ENCODE measurements at places on chromosomes 4 and X.

GRCh38 chrX:106484233-106484632, 127.5 kb upstream of the RADX start:
- DNase-seq, result no peak

GRCh38 chr4:23877758-23878229, 12.1 kb downstream of the PPARGC1A start:
- DNase-seq, result no peak

DNA sequence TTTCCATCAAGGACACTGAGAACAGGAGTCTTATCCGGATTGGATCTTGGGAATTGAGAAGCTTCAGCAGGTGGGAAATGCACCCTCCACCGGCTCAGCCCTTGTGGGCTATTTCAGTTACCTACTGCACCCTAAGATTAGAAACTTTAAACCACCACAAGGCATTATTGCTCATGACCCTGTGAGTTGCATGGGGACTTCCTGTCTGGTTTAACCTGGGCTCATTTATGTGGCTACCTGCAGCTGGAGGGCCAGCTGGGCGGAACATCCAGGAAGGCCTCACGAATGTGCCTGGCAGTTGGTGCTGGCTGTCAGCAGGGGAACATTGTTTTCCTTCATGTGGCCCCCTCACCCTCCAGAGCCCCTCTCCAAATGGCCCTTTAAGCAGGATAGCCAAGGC, 164.1 kb downstream of the DEFB131A start:
- no peak for DNase-seq

DNA sequence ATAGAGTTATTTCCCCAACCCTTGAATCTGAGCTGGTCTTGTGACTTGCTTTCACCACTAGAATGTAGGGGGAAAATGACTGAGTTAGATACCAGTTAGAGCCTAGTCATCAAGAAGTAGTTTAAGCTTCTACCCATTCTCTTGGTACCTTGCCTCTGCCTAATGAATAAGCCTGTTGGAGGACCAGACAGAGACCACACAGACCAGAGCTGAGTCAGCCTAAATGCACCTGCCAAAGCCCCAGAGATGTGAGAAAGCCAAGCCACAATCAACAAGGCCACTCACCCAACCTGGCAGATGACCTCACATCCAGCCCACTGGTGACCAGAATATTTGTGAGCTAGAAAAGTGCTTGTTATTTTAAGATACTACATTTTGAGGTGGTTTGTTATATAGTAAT, 85.2 kb upstream of the DCLK2 start:
- no peak for DNase-seq

- DNase-seq, result no peak
Measured at GRCh38 chrX:17086317-17086716, 139.9 kb downstream of the REPS2 start.

- peak; percentile 19 for DNase-seq
Measured at GRCh38 chr4:158949099-158949498, 153.8 kb upstream of the RAPGEF2 start.

DNA sequence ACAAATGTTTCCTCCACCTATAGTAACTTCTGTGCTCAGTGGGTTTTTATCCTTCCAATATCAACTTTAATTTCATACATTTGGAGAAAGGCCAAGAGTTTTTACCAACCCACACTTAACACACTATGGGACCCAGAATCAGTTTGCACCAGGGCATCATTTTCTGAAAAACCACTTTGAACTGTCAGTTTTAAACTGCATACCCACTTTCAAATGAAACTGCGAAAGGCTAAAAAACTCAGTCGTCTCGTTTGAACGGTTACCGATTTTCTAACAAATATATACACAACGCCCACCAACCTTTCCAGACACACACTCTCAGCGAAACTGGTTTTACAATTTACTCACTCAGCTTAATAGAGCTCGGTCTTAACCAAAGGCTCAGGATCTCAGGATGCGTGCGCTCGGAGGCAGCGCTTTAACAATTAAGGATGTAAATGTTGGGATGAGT, 376 bp downstream of the ABCG2 start:
- no peak for DNase-seq

GRCh38 chr4:141771889-141772830, 135.8 kb downstream of the IL15 start:
- no peak for DNase-seq

DNA sequence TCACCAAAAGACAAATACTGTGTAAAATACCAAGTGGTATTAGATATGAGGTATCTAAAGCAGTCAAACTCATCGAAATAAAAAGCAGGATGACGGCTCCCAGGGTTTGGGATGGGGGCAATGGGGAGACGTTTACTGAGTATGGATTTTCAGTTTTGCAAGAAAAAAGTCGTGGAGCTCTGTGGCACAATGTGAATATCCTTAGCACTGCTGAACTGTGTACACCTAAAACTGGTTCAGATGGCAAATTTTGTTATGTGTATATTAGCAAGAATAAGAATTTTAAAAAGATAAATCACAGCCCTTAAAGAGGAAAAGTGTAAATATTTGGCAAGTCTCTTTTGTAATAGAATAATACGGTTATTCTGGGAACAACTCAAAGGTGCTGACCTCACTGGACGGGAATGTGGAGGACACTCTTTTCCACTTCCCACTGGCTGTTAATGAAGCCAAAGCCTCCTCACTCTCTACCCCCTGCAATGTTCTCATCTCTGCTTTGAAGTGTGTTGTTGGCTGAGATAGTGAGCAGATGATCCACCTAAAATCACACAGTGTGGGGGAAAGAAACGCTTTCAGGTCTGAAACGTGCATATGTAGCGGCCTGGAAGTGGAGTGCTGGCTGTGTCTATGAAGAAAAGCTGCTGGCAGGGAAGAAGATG, 49.2 kb downstream of the SEL1L3 start:
- DNase-seq, result peak; percentile 66

DNA sequence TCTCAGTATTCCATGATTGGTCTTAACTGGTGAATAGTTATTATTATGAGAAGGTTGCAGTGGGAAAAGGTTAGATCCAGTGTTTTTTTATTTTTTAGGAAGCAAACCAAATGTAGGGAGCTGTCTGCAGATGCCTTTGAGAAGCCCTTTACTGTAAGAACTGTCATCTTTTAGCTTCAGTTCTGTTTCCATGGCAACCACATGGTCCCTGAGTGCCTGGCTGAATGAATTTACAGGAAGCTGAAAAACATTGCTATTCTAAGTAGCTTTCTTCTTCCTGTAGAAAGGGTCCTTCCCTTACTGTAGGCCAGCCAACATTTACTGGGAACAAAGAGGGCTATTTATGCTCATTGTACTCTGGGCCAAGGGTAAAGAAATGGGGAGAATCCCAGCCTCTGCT, 103.3 kb downstream of the DCLK2 start:
- no peak for DNase-seq

DNA sequence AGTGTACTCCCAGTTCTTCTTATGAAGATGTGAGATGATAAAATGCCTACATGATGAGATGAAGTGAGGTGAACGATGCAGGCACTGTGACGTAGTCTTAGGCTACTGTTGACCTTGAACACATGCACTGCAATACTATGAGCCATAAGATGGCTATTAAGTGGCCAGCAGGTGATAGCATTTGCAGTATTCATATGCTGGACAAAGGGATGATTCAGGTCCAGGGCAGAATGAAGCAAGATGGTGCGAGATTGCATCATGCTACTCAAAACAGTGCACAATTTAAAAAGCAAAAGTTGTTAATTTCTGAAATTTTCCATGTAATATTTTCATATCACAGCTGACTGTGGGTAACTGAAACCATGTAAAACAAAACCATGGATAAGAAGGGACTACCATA, 781.4 kb downstream of the PCDH18 start:
- DNase-seq, result peak; percentile 15

DNA sequence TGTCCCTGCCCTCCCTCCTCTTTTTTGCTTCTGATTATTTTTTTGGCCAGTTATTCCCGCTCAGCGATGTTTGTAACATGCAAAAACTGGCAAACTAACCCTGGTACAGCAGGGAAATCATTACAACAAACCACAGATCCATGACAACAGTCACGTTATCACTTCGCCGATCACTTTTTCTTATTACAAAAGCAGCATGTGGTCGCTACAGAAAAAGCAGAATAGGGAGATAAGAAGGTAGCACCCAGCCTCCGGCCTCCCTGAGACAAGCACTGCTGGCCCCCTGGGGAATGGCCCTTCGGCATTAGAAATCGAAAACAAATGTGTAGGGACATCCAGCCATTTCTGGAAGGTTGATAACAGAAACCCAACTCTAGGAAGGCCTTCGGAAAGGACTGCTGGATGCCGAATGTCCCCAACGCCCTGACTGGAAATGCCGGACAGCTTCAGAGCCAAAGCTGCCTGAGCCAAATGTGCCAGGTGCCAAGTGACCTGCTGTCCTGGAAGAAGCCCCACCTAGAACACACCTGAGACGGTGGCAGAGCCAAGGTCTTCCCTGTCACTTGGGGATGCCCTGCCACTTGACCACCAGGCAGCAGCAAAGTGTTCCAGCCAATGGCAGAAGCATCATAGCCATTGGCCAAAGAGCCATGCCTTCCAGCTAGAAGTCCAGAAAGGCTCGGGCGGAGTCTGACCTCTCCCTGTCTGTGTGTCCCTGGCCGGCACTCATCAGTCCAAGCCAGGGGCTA, 2.9 kb downstream of the IDH3G start:
- DNase-seq, result no peak

DNA sequence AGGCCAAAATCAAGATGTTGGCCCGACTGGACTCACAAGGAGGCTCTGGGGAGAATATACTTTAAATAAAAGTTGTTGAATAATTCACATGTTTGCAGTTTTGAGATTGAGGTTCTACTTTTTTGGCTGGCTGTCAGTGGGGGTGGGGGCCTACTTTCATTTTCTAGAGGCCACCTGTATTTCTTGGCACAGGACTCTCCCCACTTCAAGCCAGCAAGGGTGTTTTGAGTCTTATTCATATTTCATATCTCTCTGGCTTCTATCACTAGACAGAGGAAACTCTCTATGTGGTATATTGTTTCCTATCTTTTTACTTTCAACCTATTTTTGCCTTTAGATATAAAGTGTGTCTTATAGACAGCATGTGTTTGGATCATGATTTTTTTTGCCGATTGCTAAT, 266.4 kb downstream of the PRR32 start:
- no peak for DNase-seq

DNA sequence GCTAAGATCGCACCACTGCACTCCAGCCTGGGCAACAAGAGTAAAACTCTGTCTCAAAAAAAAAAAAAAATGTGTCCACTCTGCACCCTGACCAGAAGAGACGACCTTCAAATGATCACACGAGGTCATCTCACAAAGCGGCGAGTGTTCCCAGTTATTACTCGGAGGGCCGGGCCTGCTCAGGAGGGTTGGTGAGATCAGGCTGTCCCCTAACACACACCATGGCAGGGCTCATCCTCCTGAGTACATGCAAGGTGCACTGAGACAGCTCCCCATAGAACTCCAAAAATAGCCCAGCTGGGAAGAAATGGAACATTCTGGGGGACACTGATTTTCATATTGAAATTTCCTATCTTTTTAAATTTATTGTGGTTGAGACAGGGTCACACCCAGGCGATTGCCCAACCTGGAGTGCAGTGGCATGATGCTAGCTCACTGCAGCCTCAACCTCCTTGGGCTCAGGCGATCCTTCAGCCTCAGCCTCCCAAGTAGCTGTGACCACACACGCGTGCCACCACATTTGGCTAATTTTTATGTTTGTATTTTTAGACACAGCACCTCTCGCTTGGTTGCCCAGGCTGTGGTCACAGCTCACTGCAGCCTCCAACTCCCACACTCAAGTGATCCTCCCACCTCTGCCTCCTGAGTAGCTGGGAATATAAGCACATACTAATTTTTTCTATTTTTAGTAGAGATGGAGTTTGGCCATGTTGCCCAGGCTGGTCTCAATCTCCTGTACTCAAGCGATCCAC, 51.5 kb downstream of the DHRSX start:
- DNase-seq, result no peak

- no peak for DNase-seq
Measured at GRCh38 chr4:88592600-88593448, 544 bp downstream of the HERC3 start.

DNA sequence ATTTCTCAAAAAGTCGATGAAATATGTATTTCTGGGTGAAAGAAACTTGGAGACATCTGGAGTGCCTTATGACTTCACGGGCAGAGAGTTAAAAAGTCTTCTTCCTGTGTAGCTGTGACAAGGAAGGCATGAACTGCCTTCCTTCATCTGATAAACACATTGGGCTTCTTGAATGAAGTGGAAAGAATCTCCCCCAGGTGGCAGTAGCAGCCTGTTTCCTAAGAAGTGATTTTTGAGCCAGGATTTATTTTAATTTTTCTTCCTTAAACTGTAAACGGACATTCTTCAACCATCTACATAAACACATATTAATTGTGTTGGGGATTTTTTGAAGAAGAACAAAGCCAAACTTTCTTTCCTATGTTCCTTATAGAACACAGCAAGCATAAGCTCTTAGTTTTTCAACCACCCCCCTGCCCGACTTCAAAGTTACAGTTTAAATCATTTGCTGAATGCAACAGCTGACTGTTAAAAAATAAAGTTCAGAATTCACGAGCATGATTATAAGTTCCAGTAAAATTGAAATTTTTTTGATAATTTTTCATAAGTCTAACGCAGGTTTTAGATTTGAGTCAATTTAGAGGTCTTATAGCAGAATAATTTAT, 980 bp upstream of the GIMD1 start:
- DNase-seq, result peak; percentile 51

- DNase-seq, result no peak
Measured at GRCh38 chrX:10509397-10509796, 111.0 kb downstream of the MID1 start.

GRCh38 chr4:47145630-47146029, 114.3 kb downstream of the GABRB1 start:
- peak; percentile 25 for DNase-seq

- peak; percentile 70 for DNase-seq
Measured at GRCh38 chr4:69910016-69910782, 20.7 kb upstream of the CSN1S1 start.

DNA sequence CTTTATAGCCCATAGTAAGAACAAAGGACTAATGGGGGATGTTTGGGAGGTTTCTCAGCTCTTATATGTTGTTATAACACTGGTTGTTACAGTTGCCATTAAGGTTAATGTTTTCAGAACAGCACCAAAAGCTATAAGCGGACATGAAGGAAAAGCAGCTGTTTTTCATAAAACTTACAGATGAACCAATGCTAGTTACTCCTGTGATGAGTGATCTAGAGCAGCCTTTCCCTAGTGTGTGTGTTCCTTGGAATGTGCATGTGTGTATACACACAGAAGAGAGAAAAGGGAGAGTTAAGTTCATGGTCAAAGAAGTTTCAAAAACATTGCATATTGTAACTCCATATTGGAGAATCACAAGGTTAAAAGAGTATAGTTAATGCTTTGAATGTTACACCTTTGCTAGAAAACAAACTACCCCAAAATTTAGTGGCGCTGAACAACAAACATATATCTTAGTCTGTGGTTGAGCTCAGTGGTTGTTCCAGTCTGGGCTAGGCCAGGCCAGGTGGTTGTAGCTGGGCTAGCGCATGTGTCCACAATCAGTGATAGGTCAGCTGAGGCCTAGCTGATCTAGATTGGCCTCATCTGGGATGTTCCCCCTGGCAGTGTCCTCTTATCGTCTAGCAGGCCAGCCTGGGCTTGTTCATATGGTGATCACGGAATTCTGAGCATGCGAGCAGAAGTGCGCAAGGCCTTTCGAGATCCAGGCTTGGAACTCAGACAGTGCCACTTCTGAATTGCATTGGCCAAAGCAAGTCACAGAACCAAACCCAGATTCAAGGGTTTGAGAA, 151.0 kb downstream of the NHS start:
- no peak for DNase-seq
